ENCODE measurements at places on chromosomes 7 and 10. TPM values are rescaled to one million over a fixed set of nuclear protein-coding genes. Genes with fewer than 3 reads are reported as not detected.

DNA sequence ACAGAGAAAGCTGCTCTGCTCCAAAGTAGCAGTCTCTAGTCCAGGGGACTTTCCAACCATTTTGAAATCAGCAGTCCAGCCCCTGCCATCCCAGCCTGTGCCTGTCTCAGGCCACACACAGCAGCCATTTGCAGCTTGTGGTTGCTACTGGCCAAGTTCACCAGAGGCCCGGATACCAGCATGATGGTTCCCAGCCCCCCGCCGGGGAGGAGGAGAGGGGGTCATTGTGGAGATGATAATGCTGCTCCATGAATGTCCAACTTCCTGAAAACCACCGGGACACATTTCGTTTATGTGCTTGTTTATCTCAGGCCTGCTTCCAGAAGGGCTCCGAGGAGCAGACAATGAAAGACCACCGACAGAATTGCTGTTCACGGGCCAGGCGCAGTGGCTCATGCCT lies 160.0 kb downstream of the UBE2H start:
- ATAC-seq, result no peak

- ATAC-seq, result no peak
These were observed 365.9 kb downstream of the PHTF2 start for GRCh38 chr7:78164459-78164858.

DNA sequence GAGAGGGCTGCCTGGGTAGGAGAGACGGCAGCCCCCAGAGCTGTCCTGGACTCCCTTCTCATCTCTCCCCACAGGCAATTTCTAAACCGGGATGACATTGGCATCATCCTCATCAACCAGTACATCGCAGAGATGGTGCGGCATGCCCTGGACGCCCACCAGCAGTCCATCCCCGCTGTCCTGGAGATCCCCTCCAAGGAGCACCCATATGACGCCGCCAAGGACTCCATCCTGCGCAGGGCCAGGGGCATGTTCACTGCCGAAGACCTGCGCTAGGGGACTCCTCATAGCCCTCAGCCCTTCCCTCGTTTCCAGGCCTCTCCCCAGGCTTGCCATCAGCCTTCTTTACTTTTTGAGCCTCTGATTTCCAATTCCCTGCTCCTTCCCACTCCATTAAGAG lies 2.6 kb downstream of the ATP6V1F start:
- ATAC-seq, result no peak

DNA sequence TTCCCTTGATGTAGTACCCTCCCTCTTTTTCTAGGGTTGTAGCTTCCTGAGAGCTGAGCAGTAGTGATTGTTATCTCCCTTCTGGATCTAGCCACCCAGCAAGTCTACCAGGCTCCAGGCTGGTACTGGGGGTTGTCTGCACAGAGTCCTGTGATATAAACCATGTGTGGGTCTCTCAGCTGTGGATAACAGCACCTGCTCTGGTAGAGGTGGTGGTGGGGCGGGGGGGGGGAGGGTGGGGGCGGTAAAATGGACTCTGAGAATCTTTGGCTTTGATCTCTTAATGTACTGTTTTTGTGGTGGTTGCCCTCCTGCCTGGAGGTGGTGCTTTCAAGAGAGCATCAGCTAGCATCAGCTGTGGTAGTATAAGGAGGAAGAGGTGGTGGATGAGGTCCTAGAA lies 302.0 kb upstream of the CHRM2 start:
- ATAC-seq, result no peak

The NT5C2 gene
- 57.1 TPM for total RNA-seq

DNA sequence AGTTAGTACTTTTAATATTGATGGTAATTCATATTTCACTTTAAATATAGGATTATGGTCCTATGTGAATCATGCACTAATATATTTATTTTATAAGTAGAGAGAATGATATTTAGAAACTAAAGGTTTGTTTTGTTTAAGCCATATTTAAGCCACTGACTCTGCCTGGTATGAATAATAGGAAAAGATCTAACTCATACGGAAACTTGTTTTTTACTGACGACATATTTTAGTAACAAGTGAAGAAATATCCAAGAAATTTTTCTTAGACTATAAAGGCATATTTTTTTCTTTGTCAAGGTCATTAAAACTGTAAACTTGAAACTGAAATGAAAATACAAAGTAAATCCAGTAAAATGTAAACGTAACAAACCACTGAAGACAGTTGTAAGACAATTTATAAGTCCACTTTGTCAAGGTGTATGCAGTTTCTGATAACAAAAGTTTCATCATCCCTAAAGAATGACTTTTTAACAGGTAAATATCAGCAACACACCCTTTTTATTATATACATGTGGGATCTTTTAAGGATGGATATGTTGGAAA lies 147.1 kb downstream of the PHF14 start:
- ATAC-seq, result no peak

- ATAC-seq, result no peak
These were observed 235.7 kb downstream of the GRID1 start for GRCh38 chr10:86130737-86131475.

DNA sequence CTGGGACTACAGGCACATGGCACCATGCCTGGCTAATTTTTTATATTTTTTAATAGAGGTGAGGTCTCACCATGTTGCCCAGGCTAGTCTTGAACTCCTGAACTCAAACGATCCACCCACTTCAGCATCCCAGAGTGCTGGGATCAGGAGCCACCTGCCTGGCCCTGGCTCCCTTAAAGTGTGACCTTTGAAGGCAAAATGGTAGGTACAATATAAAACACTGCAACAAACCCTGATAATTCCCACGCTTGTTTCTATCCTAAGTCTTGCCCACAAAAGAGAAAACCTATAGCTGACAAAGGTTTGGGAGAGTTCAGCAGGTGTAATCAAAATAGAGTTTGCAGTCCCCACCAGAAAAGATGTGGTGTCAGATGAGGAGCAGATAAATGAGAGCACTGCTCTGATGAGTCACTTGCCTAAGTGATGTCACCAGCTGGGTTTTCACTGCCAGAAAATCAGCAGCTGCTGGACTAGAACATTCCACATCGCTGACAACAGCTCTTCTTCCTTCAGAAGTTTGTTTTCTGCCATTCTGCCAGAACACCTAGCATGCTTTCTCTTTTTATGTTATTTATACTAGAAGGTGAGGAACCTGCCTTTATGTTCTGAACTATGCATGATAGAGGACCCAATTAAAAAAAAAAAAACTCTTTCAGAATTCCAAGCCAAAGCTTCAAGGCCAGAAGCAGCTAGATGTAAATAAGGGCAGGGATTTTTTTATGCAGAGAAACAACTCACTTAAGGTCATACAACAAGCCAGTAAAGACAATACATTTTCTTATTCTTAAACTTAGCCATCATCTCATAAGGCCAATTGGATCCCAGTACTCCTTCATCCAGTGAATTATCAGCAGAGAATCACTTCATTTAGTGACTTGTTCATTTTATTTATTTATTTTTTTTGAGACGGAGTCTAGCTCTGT lies 18.0 kb downstream of the PURB start:
- ATAC-seq, result peak; percentile 100

GRCh38 chr7:150367677-150368095 lies 936 bp upstream of the REPIN1 start:
- ATAC-seq, result no peak

- peak; percentile 1 for ATAC-seq
These were observed 3.1 kb upstream of the ADAP1 start for GRCh38 chr7:957418-958220.

The NPC1L1 gene
- total RNA-seq, result 0.17 TPM
